Amniotic stem cell (primary cell): ENCODE measurements at places on chromosomes 2 and 18.

DNA sequence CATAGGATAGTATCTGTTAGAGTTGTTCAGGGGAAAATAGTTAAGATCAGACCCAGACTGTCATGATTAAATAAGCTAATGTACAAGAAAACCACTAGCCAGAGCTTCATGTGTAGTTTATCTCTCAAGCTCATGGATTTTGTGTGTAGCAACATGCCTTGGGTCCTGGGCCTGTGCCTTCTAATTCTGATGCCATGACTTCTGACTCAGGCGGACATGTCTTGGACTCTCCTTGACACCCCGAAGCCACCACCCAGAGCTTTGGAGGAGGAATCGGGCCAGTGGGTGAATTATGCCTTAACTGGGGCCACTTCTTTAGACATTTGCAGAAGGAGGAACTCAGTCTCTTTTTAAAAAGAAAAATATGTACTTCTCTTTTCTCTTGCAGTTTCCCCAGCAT lies 68.7 kb downstream of the NPAS2 start:
- no peak for DNase-seq

DNA sequence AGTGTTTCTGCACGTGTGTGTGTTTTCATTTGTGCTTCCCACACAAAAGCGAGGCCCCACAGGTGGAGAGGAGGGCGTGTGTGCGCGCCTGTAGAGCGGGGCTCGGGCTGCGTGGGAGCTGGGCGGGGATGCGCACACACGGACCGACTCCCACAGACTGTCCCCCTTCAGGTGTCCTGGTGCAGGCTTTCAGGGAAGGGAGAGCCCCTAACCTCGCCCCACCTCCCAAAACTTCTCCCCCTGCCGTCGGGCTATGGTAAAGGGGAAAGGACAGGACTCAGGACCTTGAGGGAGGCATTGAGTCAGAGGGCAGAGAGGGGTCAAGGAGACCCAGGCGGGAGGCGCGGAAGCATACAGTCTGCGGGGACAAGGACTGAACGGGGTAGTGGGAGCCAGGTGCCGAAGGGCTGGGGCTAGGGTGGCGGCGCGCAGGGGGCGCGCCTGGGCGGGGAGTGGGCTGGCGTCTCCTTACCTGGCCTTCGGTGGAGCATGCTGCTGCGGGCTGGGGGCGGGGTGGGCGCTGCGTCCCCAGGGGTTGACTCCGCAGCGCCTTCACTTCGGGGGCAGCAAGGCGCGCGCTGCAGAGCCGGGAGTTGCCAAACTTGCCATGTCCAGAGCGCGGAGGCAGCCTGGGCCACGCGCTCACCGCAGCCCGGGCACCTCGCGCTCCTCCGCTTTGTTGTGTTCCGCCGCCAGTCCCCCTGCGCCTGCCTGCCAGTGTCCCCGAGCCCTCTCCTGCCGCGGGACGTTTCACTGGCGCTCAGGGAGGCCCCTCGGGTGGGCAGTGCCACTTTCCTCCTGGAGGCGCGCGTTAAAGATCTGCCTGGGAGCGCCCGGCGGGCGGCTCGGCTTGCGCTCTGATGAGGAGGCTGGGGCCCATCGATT lies 302.0 kb downstream of the NCKAP5 start:
- no peak for DNase-seq

DNA sequence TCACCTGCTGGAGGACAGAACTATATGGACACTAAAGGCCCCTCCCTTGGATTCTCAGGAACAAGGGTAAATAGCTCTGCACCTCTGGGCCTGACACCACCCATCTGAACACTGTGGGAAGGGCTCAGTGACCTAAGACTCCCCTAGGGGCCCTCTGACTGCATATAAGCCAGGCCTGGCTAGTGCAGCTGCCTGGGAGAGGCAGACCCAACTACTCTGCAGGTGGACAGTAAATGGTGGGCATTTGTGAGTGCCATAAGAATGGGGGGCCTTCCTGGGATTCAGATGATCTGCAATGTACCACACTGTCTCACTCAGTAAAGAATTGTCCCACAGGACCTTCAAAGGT lies 11.2 kb upstream of the WIPF1 start:
- no peak for DNase-seq

DNA sequence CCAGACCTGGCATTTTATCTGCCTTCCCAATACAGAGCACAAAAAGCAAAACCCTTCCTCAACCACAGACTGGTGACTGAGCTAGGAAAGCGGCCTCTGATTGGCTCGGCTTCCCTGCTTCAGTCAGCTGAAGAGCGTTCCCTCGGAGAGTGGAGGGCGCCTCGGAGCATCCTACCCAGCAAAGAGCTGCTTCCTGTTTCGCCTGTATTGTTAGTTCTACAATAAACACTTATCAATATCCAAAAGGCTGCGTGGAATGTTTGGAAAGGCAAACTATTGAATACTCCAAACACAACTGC lies 125.0 kb downstream of the CACNB4 start:
- DNase-seq: no peak

GRCh38 chr2:39094717-39095363 lies 26.0 kb downstream of the SOS1 start:
- DNase-seq: no peak

- no peak for DNase-seq
These were observed 827.6 kb downstream of the RNF144A start for GRCh38 chr2:7744827-7745226.

- DNase-seq: no peak
These were observed 268.5 kb downstream of the ICOS start for GRCh38 chr2:204205082-204205481.

DNA sequence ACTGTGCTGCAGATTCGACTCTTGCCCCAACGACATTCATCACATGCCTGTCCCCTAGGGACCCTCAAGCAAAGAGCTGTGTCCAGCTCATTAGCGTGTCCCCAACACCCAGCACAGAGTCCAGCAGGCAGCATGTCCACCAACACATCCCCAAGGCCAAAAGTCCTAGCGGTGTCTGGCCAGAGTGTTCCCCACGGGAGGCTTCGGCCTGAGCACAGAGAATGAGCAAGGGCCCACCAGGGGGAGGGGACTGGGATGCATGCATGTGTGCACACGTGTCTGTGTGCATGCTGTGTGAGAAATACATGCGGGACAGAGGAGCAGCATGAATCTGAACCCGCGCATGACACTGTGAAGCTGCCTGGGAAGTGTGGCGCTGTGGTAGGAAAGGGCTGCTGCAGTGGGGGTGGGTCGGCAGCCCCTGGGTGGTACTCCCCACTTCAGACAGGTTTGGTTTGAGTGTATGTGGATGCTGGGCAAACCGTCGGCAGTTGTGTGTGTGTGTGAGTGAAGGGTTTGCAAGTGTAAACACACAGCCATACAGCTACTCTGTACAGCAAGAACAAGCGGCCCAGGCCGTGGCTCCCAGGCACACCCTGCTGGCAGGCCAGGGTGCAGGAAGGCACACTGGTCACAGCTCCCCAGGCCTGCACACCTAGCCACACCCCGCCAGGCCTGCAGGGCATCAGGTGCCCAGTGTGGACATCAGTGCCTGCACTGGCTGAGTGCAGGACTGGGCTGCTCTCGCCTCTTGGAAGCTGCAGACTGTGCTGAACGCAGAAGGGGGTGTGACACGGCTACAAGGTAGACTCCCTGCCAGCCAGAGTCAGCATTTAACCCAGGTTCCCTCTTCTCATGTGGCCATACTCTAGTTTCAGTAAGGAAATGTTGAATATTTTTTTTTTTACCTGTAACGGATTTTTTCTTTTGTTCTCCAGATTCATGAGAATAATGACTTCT lies 19.5 kb upstream of the HES6 start:
- DNase-seq: no peak

GRCh38 chr2:102301867-102302362 lies 9.4 kb upstream of the IL1RL1 start:
- DNase-seq: no peak

- peak; percentile 51 for DNase-seq
These were observed 236.1 kb downstream of the CDH20 start for GRCh38 chr18:61569176-61569892.

DNA sequence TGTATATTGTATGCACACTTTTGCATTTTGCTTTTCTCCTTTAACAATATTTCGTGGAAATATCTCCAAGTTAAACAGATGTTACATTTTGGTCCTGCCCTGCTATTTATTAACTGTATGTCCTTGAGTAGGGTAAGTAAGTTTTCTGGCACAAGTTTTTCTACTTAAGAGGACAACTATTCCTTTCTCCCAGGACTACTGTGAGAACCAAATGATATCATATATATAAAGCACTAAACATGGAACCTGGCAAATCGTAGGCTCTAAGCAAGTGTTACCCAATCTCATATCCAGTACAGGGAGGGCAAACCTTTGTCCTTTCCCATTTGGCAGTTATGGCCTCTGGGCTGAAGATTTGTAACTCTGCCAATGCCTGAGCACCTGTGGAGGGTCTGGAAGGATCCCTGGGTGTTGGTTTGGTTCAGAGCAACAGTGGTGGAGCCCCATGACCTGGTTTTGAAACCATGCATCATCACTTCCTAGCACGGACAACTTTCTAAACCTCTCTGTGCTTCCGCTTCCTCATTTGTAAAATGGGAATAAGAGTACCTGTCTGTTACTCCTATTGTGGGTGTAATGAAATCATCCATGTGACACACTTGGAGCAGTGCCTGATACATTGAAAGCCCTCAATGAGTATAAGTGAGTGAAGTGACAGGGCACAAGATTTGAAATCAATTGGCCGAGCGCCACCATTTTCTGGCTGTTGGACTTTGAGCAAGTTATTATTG lies 28.3 kb upstream of the ICOS start:
- no peak for DNase-seq

GRCh38 chr18:62935994-62936393 lies 220.7 kb downstream of the PHLPP1 start:
- no peak for DNase-seq

DNA sequence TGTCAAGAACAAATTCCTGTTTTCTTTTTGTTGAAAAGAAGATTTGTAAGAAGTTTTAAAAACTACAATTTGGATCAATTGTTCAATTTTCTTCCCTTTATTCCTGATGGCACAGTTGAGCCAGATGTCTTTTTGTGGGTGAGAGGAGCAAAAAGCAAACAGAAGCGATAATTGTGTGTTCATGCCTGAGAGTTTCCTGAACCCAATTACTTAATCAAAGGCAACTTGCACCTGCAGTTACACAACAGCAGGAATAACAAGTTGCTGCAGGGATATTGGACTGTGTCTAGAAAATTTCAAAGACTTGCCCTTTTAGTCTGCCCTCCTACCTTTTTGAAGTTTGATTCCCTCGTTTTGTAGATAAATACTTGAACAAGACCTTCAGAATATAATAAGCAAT lies 383.6 kb downstream of the DSEL start:
- DNase-seq: no peak

DNA sequence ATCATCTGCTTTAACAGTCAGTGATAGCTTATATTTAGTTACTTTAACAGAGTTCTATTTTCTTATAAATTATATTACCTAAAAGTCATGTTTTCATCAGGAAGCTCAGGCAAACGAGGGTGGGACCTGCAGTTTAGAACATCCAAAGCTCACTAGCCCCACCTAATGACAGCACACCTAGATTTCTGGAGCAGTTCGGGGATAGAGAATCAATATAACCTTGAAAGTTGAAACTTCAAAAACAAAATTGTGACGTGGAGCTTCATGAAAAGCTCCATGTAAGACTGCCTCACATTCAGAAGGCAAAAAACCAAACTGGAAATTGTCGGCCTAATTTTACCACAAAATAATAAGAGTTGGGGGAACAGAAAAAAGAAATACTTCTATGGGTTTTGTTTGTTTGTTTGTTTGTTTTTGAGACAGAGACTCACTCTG lies 185.9 kb upstream of the CCDC150 start:
- no peak for DNase-seq

DNA sequence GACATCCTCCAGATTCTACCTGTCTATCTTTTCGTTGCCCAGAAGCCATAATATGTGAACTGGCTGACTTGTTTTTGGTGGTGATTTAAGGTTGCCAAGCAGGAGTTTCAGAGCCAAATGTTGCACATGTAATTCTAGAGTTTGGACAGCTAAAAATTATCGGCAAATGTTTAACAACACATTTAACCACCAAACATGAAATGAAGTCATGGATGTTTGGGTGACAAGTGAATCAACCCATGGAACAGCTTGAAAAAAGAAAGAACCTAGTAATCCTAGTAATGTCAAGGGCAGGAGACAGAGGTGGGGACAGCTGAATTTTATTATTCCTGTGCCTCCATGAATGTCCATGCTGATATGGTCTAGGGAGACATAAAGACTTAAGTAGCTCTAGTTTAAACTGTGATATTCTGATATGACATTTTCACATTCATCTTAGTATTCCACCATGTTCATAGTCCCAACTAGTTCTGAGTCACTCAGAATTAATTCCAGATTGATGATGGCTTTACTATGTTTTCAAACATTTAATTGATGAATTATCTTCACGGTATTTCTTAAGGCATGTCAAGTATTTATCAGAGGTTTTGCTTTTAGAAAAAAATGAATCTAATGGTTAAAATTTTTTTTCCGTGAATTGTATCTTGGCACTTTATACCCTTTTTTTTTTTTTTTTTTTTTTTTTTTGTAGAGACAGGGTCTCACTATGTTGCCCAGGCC lies 101.7 kb downstream of the SOCS6 start:
- DNase-seq: peak; percentile 6

DNA sequence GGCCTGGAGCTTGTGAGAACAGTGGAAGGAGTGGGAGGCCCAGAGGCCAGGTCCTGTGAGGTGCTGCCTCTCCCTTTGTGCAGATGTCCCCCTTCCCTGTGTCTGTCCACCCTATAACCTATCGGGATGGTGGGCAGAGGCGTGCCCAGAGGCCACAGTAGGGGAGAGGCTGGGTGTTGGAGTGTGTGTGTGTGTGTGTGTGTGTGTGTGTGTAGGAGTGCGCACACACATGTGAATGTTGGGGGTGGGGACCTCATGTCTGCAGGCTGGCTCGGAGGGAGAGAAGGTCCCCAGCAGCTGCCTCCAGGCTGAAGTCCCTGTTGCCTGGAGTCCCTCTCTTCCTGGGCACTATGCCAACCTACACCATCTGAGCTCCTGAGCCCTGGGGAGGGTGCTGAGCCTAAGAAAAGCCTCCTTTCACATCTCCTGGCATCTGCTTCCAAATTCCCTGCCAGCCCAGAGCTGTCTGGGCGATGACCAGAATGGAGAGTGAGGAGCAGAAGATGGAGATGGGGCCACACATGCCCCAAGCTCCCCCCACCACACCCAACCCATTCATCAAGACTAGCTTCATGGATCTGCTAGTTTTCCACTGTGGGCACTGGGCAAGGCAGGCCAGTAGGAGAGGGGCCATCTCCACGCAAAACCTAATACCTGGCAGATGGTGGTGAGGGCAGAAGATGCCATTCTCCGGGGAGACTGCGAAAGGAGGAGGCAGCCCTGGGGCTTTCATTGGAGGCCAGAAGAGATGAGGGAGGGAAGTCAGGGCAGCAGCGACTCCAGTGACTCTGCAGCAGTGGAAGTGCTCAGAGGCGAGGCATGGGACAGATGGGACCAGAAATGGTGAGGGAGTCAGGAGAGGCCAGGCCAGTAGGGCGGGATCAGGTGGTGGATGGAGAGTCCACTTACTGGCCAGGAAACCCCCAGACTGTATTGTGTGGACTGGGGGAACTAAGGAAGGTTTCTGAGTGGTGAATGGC lies 20.3 kb downstream of the KCNK3 start:
- DNase-seq: no peak

GRCh38 chr2:42960842-42961180 lies 168.4 kb upstream of the HAAO start:
- no peak for DNase-seq

- peak; percentile 65 for DNase-seq
These were observed 52.3 kb upstream of the ROCK1 start for GRCh38 chr18:21163647-21164547.

- no peak for DNase-seq
These were observed 485.3 kb downstream of the TGIF1 start for GRCh38 chr18:3935305-3935704.

- no peak for DNase-seq
These were observed 888 bp downstream of the VAMP5 start for GRCh38 chr2:85584857-85585780.

GRCh38 chr2:107235491-107236254 lies 349.7 kb upstream of the ST6GAL2 start:
- no peak for DNase-seq

GRCh38 chr2:20544153-20544747 lies 97.4 kb downstream of the RHOB start:
- DNase-seq: no peak
